ENCODE measurements at places on chromosomes 3 and 15. TPM values are rescaled to one million over a fixed set of nuclear protein-coding genes. Genes with fewer than 3 reads are reported as not detected.

Gene ANKRD63
- not detected for total RNA-seq

Gene GOLGA6L1
- not detected for total RNA-seq

Gene SI
- not detected for total RNA-seq

Gene FRMD5
- 3.4 TPM for total RNA-seq

Gene GNAT1
- not detected for total RNA-seq

Gene SAMMSON
- not detected for total RNA-seq

Gene PLAAT1
- 0.47 TPM for total RNA-seq

Gene DPPA4
- total RNA-seq = not detected

Gene ACVR2B
- total RNA-seq = 4.2 TPM

Gene FRMD4B
- 112 TPM for total RNA-seq

Gene COL7A1
- 1.5 TPM for total RNA-seq

Gene NAALADL2
- 0.56 TPM for total RNA-seq

Gene MEX3B
- total RNA-seq = 11.6 TPM

Gene IGDCC3
- total RNA-seq = not detected

Gene RFC4
- total RNA-seq = 32.0 TPM

Gene GOLGA8R
- total RNA-seq = 1.0 TPM

Gene ALPK3
- 38.8 TPM for total RNA-seq

Gene CLDN18
- not detected for total RNA-seq

Gene SERINC4
- not detected for total RNA-seq

Gene SPPL2A
- total RNA-seq = 114 TPM

Gene TCF12
- total RNA-seq = 111 TPM

Gene CTXN2
- not detected for total RNA-seq

Data from dermis blood vessel endothelial cell (primary cell).